Stimulated activated CD4-positive, alpha-beta T cell treated with anti-CD3 and anti-CD28 coated beads, Interleukin-1b, Interleukin-23, amount 100 ng/mL, for 24 hours (primary cell): ENCODE measurements at places on chromosomes 11 and 22.

DNA sequence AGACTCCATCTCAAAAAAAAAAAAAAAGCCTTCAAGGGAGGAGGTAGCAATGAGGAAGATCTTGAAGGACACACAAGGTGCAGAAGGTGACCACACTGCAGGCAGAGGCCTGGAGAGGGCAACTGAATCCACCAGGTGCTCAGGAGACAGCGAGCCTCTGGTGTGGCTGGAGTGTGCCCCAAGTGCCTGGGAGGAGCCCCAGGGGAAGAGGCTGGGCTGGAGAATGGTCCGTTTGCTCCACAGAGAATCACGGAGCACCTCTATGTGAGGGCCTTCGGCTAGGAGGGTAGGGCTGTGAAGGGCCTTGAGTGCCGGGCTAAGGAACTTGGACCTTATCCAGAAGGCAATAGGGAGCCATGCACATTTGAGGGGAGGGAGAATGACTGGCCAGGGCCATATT is 50.3 kb downstream of the ARRB1 start:
- no peak for DNase-seq

DNA sequence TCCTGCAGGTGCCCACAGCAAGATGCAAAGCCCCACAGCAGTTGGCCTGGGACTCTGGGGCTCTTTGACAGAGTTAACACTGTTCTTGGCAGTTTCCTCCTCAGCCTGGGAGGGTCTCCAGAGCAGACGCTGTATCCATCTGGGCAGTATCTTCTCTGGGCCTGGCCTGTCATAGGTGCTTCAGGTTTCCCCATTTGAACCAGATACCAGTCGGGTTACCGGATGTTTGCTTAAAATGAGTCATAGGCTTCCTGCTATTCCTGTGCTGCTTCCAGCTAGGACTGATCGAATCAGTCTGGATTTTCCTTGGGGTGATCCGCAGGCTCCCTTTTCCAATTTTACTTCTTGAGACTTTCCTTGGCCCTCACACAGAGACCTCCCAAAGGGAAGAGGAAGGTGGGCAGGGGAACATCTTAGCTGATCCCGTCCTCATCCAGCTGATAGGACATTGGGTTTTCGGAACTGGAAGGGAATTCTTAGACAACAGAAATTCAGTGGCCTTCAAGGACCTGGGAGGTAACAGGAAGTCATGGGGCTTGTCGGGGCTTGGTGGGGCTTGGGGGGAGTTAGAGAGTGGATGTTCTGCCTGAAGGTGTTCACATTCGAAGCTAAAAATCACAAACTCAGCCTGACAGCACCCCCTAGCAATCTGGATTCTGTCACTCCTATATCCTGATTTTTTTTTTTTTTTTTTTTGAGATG is 2.4 kb upstream of the RANGAP1 start:
- no peak for DNase-seq

DNA sequence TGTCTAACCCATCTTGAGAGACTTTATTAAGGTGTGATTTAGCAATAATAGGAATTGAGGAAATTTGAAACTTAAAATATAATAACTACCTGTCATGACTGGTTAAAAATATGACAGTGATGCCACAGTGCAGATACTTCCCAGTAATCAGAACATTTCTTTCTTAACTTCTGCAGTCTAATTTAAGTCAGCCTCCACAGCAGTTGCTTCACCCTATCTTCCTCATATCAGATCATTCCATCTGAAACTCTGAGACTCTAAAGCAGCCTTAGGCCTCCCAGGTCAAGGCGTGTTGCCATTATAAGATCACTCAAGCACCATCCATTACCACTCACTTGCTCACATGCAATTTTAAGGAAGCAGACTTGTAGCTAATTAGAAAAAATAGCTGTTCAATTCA is 302.2 kb downstream of the AASDHPPT start:
- no peak for DNase-seq

DNA sequence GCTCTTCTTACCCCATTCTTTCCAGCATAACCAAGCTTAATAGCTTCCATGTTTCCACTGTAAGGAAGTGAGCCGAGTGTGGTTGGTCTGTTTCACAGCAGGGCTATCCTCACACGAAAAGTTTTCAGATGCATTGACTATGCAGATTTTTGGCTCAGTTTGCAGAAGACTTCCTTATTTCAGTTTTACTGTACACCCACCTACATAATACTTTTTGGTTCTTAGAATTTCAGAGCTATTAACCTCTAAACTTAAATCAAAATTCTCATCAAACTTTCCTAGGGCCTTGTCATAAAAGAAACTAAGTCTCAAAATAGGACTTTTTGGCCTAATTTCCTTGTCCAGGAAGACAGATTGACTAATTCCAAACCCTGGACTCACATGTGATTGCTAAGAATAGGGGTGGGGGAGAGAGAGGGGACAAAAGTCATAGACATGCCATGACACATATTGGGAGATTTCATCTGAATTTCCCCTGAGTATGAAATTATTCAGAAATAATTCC is 7.3 kb upstream of the EHF start:
- DNase-seq = no peak

GRCh38 chr11:65578134-65578533 is 2.3 kb downstream of the EHBP1L1 start:
- DNase-seq = no peak

DNA sequence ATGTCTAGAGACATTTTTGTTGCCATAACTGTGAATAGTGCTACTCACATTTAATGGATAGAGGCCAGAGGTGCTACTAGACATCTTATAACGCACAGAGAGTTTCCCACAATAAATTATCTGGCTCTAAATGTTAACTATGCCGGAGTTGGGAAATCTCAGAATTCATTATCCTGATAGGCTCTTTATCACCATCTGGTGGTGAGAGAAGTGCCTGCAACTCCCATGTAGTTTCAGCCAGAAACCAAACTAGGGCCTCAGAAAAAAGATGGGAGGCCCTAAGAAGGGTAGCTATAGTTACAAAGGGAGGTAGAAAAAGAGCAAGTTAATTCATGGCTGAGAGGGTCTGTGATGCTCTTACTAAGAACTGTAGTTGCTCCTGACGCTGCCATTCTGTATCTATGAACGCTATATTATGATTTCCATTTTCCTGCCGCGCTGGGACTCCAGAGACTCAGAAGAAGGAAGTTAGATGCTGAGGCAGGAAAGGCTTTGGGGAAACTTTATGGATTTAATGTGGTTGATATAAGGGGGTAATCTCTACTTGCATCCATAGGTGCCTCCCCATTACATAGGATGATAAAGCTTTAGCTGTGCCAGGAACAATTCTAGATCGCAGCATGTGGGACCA is 22.9 kb upstream of the MRPL17 start:
- DNase-seq = peak; percentile 14

DNA sequence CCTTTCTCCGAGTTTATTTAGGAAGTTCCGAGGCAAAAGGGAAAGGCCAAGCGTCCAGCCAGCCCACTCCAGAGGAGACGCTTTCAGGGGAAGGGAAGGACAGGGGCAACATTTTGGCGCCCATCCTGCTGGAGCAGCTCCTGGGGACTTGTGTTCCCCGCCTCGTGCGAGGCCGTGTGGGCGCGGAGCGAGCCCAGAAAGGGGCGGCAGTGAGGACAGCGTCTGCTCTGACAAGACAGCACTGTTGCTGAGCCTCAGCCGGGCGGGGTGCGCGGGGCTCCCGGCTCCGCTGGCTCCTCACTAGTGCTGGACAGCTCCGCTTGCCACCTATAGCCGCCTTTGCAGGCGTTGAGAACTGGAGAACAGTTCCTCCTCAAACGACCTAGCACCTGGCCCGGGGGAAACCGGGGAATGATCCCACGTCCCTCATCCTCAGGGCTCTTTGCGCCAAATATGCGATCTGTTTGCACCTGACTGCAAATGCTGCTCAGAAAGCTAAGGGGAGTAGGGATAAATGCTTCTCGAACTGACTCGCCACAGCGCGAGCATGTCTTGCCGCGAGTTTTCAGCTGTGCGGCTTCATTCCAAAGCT is 722 bp upstream of the GUCY1A2 start:
- DNase-seq = no peak

- no peak for DNase-seq
These were observed 154.8 kb downstream of the UVRAG start for GRCh38 chr11:75969626-75970308.

- no peak for DNase-seq
These were observed 454 bp downstream of the TMEM218 start for GRCh38 chr11:125111001-125111342.

- DNase-seq = no peak
These were observed 479.8 kb downstream of the OPCML start for GRCh38 chr11:133052537-133052936.

- DNase-seq = no peak
These were observed 4.6 kb downstream of the C11orf71 start for GRCh38 chr11:114395736-114396135.

- no peak for DNase-seq
These were observed 23.6 kb downstream of the NARS2 start for GRCh38 chr11:78551066-78551465.

DNA sequence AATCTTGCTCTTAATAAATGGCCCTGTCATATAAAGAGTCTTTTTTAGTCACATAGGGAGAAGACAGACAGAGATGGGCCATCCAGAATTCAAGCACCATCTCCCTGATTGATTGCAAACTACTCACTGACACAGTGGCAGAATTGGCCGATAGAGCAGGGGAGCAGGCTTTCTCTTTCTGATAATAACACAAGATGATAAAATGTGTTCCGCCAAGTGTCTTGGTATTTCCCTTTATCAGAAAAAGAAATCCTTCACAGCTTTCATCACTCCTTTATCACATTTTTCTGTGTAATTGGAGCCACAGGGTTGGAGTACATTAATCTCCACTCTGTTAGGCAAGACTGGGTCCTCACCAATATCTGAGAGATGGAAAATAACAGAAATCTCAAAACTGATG is 406.0 kb downstream of the TMEM135 start:
- no peak for DNase-seq

DNA sequence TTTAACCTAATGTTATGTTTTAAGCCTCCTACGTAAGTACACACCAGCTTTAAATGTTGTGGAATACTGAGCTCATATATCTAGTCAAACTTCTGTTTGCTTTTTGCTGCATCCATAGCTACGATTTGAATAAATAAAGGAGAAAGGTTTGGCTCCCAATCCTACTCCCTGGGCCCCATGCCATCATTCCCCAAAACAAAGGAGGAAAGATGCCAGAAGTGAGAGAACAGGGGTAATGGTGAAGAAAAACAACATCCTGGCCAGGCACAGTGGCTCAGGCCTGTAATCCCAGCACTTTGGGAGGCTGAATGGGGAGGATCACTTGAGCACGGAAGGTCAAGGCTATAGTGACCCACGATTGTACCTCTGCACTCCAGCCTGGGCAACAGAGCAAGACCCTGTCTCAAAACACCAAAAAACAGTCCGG is 26.5 kb downstream of the SCGB1A1 start:
- DNase-seq = no peak

DNA sequence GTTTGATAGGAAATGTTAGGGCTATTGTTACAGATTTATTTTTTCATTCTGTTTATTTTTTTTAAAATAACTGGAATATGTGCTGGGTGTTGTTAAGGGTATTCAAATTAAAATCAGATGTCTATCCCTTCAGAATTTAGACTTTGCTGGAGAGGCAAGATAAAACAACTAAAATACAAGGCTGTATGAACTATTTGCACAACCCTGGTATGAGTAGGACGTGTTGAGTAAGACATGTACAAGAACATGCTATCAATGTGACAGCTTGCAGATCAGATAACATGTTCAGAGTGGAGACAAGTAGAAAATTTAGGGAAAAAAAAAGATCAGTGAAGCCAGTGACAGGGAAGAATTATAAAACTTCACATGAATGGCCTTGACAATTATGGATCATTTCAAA is 853.5 kb downstream of the METTL15 start:
- DNase-seq = no peak

- DNase-seq = no peak
These were observed 57.4 kb upstream of the SHISAL1 start for GRCh38 chr22:44369916-44370801.

- DNase-seq = no peak
These were observed 19.2 kb downstream of the EIF3M start for GRCh38 chr11:32602657-32603415.

GRCh38 chr11:134633276-134633675 is 221.2 kb upstream of the B3GAT1 start:
- DNase-seq = no peak

GRCh38 chr11:68651208-68651984 is 32.9 kb upstream of the GAL start:
- DNase-seq = no peak

GRCh38 chr11:70580036-70580805 is 181.9 kb downstream of the CTTN start:
- DNase-seq = no peak

GRCh38 chr22:38406617-38407016 is 48.4 kb downstream of the KCNJ4 start:
- DNase-seq = no peak
